ENCODE measurements at places on chromosomes 12 and 14. TPM values are rescaled to one million over a fixed set of nuclear protein-coding genes. Genes with fewer than 3 reads are reported as not detected.
A peak's percentile ranks its signal among the peaks of the same experiment; 100 is the strongest.

PRKCH gene
- 24.1 TPM for total RNA-seq

CLEC4C gene
- not detected for total RNA-seq

TAMALIN gene
- 10.8 TPM for total RNA-seq

G2E3 gene
- 10.2 TPM for total RNA-seq

DNA sequence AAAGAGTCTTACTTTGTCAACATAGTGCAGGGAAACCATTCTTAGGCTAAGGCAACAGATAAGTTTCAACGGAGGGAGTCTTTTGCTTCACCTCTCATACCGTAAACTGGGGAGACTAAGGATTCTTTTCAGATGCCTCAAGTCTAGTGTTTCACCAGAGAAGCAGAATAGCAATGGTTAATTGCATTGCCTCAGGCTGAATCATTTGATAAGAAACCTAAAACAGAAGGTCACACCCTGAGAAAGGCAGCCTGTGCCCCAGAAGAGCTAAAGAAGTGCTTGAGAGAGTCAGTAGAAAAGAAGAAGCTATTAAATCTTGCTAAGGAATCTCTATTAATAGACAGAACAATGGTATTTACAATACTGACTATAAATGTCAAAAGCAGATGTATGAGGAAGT lies 21.8 kb upstream of the ATXN7L3B start:
- H3K4me3 ChIP-seq: no peak overlapping the region
- DNase-seq: no peak
- no peaks in the 10 kb centered on the region for H3K4me1 ChIP-seq
- no peak overlapping the region for H3K27ac ChIP-seq

DNA sequence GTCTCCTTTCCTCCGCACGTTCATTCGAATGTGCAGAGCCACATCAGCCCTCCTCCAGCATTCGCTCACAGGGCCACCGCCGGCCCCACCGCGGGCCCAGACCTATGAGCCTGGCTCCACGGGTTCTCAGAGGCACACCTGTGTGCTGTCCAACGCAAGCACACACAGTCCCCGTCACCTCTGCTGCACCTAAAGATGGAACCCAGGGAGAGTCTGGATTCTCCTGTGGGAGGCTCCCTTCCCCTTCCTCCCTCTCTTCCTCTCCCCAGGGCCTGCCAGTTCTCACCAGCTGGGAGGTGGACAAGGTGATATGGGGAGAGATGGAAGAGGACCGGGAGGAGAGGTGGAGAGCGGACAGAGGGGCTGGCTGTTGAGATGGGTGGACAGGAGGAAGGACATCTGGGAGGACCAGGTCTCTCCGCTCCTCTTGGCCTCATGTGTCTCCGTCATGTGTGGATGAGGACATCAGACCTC lies 4.9 kb upstream of the AQP6 start:
- H3K36me3 ChIP-seq: no peaks in the 10 kb centered on the region
- no peak for DNase-seq
- H3K4me3 ChIP-seq: peak overlapping the region; percentile 40
- H3K27ac ChIP-seq: no peak overlapping the region

DNA sequence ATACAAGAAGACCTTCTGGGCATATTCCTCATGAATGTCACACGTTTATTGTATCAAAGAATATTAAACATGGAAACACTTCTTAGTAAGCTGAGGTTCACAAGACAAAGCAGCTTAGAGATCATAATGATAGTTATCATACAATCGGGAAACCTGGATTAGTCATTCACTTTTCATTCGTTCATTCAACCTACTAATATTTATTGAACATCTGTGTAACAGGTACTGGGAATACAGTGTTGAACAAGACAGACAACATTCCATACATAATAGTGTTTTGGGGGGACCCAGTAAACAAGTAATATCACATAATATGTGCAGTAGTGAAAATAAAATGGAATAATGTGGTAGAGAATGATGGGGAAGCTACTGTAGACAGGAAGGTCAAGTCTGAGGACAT lies 100.6 kb upstream of the GRIP1 start:
- no peak overlapping the region for H3K4me3 ChIP-seq
- H3K36me3 ChIP-seq: no peaks in the 10 kb centered on the region
- H3K4me1 ChIP-seq: no peaks in the 10 kb centered on the region
- no peaks in the 10 kb centered on the region for H3K27me3 ChIP-seq

Data from transverse colon (tissue), 4 donors.